HCT116 (cell line): ENCODE measurements at places on chromosomes 11 and 22.

- DNase-seq: no peak
Measured at GRCh38 chr22:46602025-46602424, 18.2 kb upstream of the GRAMD4 start.

DNA sequence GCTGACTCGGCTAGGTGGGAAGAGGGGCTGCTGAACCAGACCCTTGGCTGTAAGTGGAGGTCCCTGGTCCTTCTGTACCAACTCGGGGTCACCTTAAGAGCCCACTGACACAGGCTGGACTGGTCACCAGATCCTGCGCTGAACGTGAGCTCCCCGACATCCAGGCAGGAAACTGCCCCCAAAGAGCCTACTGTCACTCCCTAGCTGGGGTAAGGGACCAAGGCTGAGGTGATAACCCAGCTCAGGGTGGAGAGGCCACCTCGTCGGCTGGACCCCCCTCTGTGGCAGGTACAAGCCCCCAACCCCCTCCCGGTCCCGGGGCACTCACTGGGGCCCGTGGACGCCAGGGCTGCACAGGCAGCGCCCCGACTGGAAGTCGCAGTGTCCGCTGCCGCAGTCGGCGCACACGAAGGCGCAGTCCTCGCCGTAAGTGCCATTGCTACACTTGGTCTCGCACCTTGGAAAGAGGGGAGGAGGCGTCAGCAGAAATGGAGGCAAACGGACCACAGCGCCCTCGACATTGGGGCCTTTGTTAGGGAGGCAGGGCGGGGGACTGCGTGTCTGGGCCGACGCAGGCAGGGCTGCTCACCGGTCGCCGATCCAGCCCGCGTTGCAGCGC, 7.4 kb downstream of the SCARF2 start:
- DNase-seq: no peak

GRCh38 chr22:35959121-35959800, 69.4 kb downstream of the RBFOX2 start:
- DNase-seq: no peak

DNA sequence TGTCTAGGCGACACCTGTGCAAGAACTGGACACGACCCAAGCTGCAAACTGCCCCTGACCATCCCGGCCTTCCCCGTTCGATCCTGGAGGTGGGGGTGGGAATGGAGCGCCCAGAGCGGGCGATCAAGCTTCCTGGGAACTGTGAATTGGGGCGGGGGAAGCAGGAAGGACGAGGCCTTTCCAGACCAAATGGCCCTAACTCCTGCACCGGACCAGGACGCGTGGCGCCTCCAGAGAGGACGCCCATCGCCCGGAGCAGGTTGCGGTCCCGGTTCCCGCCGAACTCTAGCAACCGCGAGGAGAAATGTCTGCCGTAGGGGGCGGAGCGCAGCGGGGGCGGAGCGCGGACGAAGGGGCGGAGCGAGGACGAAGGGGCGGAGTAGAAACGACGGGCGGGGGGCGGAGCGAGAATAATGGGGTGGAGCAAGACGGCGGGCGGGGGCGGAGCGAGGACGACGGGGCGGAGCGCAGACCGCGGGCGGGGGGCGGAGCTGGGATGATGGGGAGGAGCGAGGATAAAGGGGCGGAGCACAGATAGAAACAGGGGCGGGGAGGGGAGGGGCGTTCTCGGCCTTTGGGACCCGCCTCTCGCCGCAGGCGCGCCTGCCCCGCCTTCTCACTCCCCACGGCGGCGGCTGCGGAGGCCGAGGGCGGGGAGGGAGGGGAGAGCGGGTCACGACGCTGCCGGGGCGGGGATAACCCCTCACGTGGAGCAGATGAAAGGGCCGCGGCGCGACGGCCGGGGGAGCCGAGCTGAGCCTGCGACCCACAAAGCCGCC, at the start of gene ZNRF3:
Gene ZNRF3 (plus strand): TSS at position 695 of the 779 bp plus-strand sequence. CDS start 195 bp downstream, outside the sequence.
- DNase-seq: peak; percentile 83

DNA sequence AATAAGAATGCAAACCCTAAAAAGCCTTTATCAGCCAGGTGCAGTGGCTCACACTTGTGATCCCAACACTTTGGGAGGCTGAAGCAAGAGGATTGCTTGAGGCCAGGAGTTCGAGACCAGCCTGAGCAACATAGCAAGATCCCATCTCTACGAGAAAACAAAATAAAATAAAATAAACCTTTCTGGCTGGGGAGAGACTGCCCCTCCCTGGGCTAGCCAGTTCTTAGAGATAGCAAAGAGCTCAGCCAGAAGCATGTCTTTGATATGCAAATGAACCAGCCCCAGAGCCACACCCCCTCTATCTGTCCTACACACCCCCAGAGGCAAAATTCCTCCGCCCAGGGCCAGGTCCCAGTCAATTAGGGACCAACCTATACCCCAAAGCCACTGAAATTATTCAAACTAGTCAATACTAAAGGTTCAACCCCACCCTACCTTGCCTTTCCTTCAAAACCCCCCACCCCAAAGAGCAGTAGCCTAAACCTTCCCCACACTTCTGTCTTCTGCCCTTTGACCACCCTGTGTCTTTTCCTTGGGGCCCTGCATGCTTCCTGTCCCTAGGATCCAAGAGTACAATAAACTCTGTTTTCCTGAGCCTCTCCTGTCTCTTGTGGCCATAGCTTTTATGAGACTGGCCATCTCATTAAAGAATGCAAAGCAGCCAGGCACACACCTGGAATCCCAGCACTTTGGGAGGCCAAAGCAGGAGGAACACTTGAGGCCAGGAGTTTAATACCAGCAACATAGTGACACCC, 37.3 kb upstream of the CXCR5 start:
- DNase-seq: no peak

GRCh38 chr22:22735695-22736611, 91.5 kb downstream of the GGTLC2 start:
- DNase-seq: no peak

GRCh38 chr11:83311701-83312100, 25.5 kb upstream of the CCDC90B start:
- DNase-seq: no peak

- DNase-seq: peak; percentile 66
Measured at GRCh38 chr22:23402275-23403151, 177.6 kb downstream of the IGLL1 start.
